ENCODE measurements at places on chromosomes 3 and 15. TPM values are rescaled to one million over a fixed set of nuclear protein-coding genes. Genes with fewer than 3 reads are reported as not detected.

DNA sequence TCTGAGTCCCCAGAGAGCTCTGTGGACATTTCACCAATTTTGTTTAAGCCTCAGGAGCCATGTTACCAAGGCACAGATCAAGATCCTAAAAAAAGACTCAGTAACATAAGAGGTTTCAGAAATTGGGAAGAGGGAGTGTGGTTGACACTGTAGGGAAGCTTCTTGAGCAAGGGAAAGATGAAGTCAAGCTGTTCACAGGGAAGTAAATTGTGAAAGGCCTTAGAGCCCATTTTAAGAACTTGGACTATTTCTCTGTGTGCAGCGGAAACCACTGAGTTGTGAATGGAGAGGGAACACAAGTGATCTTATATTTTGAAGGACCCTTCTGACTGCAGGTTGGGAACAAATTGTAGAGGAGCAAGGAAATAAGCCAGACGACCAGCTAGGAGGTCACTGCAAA is 18.7 kb downstream of the BCL2A1 start:
- DNase-seq, result no peak

DNA sequence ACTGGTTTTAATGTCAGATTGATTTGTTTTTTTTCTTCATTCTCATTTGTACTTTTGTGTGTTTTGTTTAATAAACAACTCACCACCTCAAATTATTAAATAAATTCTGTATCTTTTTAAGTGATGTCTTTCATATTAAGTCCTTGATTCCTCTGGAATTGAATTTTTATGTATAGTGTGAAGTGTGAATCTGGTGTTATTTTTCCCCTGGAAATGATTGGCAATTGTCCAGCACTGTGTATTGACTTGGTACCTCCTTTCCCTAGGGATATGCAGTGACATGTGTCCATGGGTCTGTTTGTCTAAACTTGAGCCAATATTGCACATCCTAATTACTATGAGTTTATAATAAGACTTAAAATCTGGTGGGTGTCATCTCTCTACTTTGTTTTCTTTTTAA is 2.1 kb downstream of the RNU5B-1 start:
- DNase-seq, result no peak

GRCh38 chr15:31274496-31275330 is 51.9 kb upstream of the KLF13 start:
- DNase-seq, result no peak

DNA sequence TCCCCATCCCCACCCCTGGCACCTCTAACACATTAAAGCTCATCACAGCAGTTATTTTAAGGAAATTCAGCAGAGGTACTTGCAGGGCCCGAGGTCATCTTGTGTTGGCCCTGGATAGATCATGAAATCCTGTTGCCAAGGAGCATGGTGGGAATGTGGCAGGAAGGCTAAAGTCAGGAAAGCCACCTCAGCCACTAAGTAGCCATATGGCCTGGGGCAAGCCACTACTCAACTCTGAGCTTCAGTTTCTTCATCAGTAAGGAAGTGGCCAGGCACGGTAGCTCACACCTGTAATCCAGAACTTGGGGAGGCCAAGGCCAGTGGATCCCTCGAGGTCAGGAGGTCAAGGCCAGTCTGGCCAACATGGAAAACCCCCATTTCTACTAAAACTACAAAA is 55.9 kb downstream of the LIPC start:
- DNase-seq, result no peak

Gene CD200
- 11.0 TPM for polyA plus RNA-seq
